Activated CD8-positive, alpha-beta T cell treated with anti-CD3 and anti-CD28 coated beads for 36 hours (primary cell): ENCODE measurements at places on chromosomes 3 and 15. TPM values are rescaled to one million over a fixed set of nuclear protein-coding genes. Genes with fewer than 3 reads are reported as not detected.

FEZF2 gene
- total RNA-seq: not detected

INKA1 gene
- total RNA-seq: 1.8 TPM

TEX55 gene
- not detected for total RNA-seq

- no peak for DNase-seq
Measured at GRCh38 chr3:121836064-121836463, 1.1 kb downstream of the EAF2 start.

SLC26A6 gene
- 41.3 TPM for total RNA-seq

- no peak for DNase-seq
Measured at GRCh38 chr3:144677103-144677502, 705.5 kb downstream of the DIPK2A start.

SLC12A6 gene
- total RNA-seq: 24.8 TPM

- no peak for DNase-seq
Measured at GRCh38 chr3:150970665-150971324, 1.7 kb downstream of the CLRN1 start.

IDH2 gene
- 171 TPM for total RNA-seq

DNA sequence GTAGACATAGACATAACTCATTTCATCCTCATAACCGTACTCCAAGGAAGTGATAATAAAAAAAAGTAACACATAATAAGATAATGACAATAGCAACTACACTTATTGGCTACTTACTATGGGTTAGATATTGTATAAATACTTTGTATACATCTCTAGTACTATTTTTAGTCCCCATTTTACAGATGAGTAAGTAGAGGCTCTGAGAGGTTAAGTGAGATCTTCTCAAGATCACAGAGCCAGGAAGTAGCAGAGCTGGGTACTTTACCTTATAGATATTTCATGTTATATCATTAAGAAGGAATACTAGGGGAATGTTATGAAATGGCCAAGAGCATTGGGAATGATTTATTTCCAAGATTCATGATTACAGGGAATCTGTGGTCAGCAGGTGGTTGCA is 49.4 kb upstream of the ADAMTSL3 start:
- DNase-seq: no peak

DNA sequence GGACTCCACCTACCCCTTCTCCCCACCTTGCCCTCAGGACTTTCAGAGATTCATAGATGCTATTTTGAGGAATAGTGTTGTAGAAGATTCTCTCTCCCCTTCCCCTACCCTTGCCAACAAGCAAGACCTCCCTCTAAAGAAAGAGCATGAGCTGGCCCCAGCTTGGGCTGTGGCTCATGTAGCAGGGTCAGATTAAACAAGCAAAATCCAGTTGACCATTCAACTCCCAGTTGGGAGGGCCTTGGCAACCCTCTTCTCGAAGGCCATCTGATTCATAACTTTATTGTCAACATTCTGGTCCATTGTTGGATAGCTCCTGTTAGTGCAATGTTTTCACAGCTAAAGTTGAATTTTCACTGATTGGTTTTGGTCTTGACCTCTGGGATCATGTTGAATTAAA is 41.1 kb downstream of the TNFAIP8L3 start:
- no peak for DNase-seq

DNA sequence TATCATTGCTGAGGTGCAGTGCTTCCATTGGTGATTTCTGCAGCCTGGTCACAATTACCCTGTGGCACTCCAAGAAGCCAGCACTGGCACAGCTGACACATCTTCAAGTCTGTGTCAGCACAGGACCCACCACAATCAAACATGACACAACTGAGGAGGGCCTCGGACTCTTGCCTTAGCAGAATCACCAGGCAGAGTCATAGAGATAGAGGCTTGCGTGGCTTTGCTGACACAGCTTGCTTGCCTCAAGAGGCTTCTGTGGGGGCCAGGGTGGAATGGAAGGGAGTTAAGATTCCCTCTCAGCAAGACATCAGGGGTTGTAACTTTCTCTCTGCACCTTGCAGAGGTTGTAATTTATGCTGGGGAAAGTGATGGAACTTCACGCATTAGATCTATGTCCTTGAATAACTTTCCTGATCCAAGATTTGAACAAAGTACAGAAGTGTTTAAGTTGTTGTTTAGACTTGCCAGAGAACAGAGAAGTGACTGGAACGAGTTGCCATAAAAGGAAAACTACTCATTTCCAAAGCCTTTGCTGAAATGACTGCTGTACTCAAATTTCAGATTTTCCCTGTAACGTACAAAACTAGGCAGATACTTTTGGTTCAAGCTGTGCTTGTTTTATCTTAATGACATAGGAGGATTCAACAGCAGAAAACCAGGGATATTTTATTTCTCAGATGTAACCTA is 170.7 kb downstream of the DIPK2A start:
- DNase-seq: no peak

- DNase-seq: no peak
Measured at GRCh38 chr15:42890161-42890913, 30.2 kb downstream of the TTBK2 start.

GRCh38 chr3:134804508-134805480 is 9.7 kb downstream of the EPHB1 start:
- DNase-seq: no peak

DNA sequence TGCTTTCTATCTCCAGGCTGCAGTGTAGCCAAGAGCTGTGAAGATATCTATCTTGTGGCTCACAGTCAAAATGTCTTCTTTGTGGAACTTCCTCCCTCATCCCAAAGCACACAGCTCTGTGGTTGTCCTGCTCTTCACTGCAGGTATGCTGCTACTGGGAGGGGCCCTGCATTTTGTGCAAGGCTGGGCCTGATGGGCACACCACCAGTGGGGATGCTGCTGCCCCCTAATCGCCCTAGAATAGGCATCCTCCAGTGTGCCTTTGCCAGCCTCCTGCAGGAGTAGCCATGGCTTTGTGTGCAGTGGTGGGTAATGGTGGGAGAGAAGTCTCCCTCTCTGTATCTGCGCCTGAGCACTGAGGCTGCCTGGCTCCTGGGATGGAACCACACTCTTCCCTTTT is 297.3 kb downstream of the DOCK3 start:
- DNase-seq: no peak

DNA sequence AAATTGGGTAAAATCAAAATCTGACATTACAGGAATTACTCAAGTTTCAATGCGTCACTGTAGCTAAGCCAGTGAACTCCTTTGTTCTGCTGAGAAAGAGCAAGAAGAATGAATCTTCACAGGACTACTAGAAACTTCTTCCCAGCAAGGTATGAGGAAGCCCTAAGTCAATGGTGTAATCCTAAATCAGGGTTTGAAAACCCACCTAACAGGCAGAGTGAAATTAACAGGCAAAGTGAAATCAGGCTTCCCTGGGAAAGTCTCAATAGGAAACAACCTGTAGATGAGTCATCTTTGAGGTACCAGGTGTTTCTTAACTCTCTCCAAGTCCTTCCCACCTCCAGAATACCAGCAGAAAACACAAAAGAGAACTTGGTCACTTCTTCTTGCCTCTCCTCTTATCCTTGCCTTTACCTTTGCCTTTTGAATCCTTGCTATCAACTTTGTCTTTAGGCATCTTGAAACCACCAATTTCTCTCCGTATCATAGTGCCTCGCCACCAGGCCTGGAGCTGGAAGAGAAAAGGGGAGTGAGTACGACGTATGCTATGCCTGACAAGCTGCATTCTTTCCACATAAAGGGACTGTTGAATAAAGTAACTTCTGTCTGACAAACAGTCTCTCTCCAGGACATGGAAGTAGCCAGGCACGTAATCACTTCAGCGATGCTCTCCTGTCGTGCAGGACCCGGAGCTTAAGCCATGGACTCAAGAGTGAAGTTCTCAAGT is 60.6 kb upstream of the RPL35A start:
- no peak for DNase-seq
